Right atrium auricular region (tissue), 2 donors: ENCODE measurements at places on chromosomes 5 and 9. TPM values are rescaled to one million over a fixed set of nuclear protein-coding genes. Genes with fewer than 3 reads are reported as not detected.

OR1N1 gene
- total RNA-seq = not detected

PIP5K1B gene
- total RNA-seq = 18.4 TPM

KCNT1 gene
- total RNA-seq = 0.48 TPM

FOXI1 gene
- total RNA-seq = not detected

FREM1 gene
- total RNA-seq = 2.2 TPM
